Central memory CD8-positive, alpha-beta T cell (primary cell): ENCODE measurements at places on chromosomes 12 and 14.

DNA sequence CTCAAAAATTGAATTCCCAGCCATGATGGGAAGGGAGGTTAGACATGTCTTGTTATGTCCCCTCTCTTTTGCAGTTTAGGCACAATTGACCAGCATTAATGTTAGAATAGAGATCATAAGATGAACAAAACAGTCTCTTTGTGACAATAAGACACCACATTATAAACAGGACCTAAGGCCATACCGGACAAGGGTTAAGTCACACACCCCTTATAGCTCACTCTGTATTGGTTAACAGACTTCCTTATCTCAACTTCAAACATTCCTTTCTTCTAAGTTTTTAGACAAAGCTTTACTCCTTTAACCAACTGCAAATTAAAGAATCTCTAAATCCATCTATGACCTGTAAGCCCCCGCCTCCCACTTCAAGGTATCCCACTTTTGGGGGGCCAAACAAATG is 81.1 kb upstream of the CPM start:
- no peak for DNase-seq

DNA sequence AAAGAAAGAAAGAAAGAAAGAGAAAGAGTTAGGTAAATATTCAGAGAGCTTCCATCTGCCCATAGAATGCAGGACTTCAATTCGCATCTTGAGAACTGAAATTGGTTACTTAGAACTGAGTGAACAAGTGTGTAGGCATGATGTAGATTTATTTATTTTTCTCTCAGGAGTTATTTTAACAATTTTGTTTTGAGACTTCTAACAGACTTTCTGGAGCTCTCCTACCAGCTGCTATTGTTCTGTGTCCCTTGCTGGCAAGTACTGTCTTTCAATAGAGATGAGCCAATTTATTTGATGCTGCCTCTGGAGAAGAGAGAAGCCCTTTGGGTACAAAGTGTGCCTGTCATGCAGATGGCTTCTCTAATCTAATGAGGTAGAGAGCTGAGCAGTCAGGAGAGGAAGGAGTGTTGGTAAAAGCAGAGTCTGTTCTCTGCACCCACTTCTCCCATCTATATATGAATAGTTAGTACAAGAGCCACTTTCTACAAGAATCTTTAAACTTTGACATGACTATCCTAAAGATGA is 67.0 kb downstream of the SYT1 start:
- no peak for DNase-seq

- no peak for DNase-seq
Measured at GRCh38 chr14:20679907-20680306, 4.5 kb upstream of the RNASE4 start.

DNA sequence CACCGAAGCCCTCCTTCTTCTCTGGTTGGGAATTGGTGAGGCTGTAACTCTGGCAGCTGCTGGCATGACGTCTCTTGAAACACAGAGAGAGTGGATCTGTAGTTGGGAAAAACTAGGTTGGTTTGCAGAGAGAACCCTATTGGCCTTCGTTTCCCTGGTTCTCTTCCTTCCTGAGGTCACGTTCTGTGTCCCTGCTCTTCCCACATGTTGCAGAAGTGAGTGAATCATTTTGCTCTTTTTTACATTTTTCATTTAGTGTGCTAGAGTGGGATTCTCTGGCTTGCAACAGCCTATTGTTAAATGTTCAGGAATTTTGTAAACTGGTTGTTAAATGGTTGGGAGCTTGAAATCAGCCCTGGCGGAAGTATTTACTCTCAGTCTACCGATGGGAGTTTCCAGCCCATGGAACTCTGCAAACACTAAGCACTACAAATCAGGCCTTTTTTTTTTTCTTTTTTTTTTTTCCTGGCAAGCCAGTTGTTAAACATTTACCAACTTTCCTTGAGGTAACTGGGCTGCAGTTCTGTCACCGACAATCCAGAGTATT is 26.8 kb upstream of the CKAP4 start:
- DNase-seq, result no peak

- DNase-seq, result no peak
Measured at GRCh38 chr14:64769096-64770020, 65.1 kb downstream of the PLEKHG3 start.

DNA sequence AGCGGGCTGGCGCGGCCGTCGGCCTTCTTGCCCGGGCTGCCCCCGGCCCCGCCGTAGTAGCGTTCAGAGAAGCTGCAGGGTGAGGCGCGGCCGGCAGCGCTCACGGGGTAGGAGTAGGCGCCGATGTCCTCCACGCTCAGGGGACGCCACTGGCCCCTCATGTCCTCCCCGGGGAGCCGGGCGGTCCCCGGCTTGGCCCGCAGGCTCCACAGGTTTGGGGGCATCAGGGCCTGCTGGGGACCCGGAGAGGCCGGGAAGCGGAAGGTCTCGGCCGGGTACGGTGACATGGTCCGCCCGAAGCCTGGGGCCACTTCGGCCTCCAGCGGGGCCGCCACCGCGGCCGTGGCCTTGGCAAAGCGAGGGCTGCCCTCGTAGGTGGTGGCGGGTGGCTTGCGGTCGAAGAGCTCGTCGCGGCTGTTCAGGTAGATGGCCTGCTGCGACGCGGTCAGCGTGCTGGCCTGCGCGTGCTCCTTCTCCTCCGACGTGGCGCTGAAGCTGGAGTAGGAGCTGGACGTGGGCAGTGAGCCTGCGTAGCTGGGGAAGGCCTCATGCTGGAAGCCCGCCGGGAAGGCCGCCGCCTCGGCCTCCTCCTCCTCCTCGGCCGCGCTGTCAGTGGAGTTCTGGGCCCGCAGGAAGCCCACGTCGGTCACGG is 48.7 kb downstream of the BEGAIN start:
- DNase-seq, result no peak

DNA sequence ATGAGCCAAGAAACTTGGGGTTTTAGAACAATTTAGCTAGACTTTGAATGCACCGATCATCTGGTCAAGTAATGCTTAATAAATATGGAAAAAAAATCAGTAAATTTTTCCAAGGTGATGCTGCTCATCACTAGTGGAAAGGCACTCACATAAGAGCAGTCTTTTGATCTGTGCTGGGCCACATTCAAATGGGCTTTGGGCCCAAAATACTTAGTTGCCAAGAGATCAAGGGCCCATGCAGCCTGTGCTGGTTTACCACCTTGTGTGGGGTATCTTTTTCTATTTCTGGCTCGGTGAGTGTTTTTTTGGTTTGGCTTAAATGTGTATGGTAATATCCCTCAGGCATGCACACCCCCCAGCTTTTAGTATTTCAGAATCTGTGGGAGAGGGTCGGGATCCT is 943.2 kb downstream of the TMTC2 start:
- DNase-seq, result no peak

DNA sequence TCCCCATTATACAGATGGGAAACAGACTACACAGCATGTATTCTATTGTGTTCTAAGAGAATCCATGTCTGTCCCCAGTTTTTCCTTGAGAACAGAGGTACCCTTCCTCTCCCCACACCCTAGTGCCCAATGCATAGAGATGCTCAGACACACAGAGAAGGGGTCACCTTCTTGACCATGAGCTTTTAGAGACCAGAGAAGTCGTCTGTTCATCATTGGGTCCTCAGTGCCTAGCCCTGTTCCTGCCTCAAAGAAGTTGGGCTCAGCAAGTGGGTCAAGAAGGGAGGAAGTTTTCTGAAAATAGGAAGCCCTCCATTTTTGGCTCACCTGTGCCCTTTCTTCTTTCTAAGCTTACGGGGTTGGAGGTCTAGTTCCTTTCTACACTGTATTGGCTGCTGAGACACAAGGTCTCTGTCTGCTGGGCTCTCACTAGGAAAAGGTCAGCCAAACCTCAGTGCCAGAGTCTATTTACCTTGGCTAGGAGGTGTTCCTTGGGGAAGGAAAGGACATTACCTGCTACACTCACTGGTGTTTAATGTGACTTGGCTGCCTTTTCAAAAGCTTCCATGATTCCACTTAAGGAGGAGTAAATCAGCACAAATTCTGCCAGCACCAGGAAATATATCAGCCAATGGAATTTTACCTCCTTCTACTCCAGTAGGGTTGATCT is 198.5 kb upstream of the PWP1 start:
- DNase-seq, result no peak

DNA sequence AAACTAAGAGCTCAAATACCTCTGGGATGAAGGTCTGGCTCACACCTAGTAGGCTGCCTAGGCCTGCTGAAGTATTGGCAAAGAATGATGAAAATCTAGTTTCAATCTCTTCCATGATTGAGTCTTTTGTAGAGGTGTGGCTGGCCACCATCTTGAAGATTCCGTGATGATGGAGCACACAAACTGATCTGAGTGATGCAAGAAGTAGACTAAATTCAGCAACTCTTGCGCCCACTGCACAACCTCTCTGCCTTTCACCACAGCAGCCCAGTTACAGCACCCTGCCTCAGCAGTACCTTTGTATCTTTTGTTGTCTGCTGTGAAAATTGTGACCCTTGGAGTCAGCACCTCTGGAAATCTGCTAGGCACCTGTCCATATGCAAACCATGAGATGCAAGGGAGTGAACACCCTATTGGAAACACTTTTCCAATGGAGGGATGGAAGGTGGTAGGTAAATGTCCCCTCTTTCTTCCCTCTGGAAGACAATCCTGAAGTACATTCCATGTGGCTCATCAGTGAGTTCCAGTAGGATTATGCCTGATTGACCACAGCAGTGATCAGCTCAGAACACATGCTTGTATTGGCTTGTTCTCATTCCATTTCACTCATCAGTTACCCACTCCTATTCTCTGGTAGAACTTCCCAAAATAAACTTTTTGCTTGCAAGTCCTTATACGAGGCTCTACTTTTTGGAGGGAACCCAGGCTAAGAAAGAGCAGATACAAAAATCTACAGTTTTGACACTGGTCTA is 58.6 kb downstream of the BTBD7 start:
- DNase-seq, result no peak

DNA sequence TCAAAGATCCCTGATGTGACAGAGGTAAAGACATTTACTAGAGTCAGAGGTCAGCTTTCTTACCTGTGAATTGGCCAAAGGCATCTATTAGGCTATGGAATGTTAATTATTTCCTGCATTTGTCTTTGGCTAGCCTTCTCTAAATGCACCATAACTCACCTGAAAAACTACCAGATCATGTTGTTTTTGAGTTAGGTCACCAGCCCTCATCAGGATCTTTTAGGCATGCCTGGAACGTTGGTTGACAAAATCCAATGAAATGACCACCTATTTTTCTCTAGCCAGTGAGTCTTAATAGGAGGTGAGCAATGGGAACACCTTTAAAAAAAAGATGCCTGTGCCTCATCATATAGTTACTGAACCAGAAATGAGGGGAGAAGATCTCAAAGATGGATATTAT is 46.2 kb downstream of the ANO4 start:
- DNase-seq, result no peak

GRCh38 chr12:98332642-98333041 is 182.7 kb upstream of the TMPO start:
- DNase-seq, result no peak

DNA sequence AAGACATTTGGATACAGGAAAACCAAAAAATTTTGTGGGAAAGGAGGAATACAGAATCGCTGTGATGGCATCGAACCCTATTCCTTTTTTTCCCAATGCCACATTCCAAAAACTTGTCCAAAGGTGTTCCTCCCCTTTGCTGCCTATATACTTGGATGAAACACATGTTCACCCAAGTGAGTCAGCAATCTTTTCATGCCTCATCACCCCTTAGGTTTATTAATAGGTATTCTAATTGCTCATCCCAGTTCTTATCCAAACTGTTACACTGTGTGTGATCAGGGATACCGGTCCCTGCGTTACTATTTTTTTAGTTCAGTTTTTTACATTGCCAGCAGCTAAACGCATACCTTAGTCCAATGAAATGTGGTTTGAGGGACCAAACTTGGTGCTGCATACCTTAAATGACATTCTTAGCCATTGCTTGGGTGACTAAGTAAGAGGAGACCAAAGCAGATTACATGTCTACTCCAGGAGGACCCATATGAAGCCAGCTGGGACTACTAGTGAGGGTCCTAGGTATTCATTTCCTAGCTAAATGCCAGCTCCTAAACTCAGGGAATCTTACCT is 20.6 kb upstream of the ST8SIA1 start:
- DNase-seq, result no peak

- no peak for DNase-seq
Measured at GRCh38 chr12:26691234-26691970, 141.6 kb downstream of the ITPR2 start.

DNA sequence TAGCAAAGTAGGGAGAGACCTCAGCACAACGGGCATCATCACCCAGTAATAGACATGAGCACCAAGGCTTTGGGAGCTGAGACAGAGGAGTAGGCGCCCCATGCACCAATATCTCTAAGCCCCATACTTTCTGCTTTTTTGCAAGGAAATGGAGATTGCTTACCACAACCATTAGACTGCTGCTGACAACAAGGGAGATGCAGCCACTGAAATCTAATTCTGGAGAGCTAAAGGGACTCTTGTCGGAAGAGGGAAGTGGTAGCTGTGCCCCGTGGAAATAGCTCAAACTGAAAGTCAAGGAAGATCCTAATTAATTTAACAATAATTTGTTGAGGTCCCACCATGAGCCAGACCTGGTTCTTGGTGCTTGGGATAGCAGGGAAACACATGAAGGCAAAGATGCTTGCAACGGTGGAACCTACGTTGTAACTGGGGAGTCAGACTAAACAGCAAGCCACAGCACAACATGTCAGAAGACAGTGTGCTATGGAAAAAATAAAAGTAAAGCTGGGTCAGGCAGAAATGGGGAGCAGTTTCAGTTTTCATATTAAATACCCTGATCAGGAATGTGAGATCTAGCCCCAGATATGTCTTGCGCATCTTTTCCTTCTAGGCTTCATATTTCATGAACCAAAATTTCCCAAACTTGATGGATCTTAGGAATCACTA is 1131.0 kb downstream of the BCL11B start:
- no peak for DNase-seq

DNA sequence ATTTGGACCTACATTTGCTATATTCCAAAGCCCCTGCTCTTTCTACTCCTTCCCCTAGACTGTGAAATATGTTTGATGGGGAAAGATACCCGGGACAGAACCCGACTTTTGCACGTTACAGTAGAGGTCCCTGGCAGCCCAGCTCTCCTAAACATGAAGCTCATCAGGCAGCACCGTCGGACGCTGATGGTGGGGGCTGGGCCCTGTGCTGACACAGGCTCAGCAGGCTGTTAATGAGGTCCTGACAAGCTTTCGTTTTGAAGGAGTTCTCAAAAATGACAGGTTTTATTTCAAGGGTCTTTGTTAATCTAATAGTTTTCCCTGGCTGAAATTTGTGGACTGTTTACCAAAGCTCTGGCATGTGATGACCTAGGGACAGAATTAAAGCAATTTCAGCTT is 102.3 kb downstream of the SLC25A47 start:
- DNase-seq, result no peak

- DNase-seq, result peak; percentile 76
Measured at GRCh38 chr12:6461401-6462233, 8.9 kb downstream of the VAMP1 start.

- no peak for DNase-seq
Measured at GRCh38 chr12:79657136-79657535, 33.6 kb downstream of the PAWR start.

GRCh38 chr12:49644620-49644994 is 21.2 kb downstream of the PRPF40B start:
- DNase-seq, result peak; percentile 76

DNA sequence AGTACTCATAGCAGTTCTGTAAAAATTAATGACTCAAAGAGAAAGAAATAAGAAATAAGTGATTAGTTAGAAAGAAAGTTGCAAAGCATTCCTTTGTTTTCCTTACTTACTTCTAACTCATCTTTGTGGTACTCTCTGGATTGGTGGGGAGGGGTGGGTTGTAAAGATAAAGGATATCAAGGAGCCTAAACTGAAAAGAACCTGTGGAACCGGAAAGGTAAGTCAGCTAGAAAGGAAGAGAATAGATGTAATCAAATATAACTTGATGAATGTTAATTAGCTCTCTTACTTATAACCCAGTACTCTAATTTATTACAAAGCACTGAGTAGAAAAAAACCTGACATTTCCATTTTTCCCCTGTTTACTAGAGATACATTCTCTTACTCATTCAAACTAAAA is 37.5 kb upstream of the KRR1 start:
- no peak for DNase-seq
